ENCODE measurements at places on chromosomes 3 and 15. TPM values are rescaled to one million over a fixed set of nuclear protein-coding genes. Genes with fewer than 3 reads are reported as not detected.

The TUSC7 gene
- total RNA-seq: not detected

The GOLGA8T gene
- not detected for total RNA-seq

The GABRA5 gene
- not detected for total RNA-seq

The ARID3B gene
- 39.2 TPM for total RNA-seq

The VGLL3 gene
- not detected for total RNA-seq

The SCAANT1 gene
- total RNA-seq: not detected

The AHSG gene
- not detected for total RNA-seq

Measured in activated naive CD4-positive, alpha-beta T cell treated with anti-CD3 and anti-CD28 coated beads, Interleukin-2, amount 10 ng/mL, durations not matched to agents 5 hours and 36 hours (primary cell).